ENCODE measurements at places on chromosomes 12 and 14.

- H3K27me3 ChIP-seq: no peaks in the 10 kb centered on the region
- no peak for DNase-seq
- no peak overlapping the region for H3K4me3 ChIP-seq
- no peaks in the 10 kb centered on the region for H3K4me1 ChIP-seq
- no peaks in the 10 kb centered on the region for H3K36me3 ChIP-seq
Measured at GRCh38 chr12:132327336-132328171, 1.8 kb downstream of the GALNT9 start.

- no peaks in the 10 kb centered on the region for H3K4me1 ChIP-seq
- H3K27ac ChIP-seq: no peak overlapping the region
- no peaks in the 10 kb centered on the region for H3K27me3 ChIP-seq
- no peaks in the 10 kb centered on the region for H3K36me3 ChIP-seq
Measured at GRCh38 chr12:21129906-21130305, 1.1 kb upstream of the SLCO1B1 start.

GRCh38 chr14:102015045-102015685 lies 50.8 kb downstream of the DYNC1H1 start:
- DNase-seq: no peak
- no peak overlapping the region for H3K27ac ChIP-seq
- H3K4me3 ChIP-seq: no peak overlapping the region
- H3K27me3 ChIP-seq: no peaks in the 10 kb centered on the region
- no peaks in the 10 kb centered on the region for H3K4me1 ChIP-seq

GRCh38 chr12:94245631-94246383 lies 97.4 kb downstream of the PLXNC1 start:
- no peak for DNase-seq
- H3K4me1 ChIP-seq: no peaks in the 10 kb centered on the region
- H3K4me3 ChIP-seq: no peak overlapping the region
- no peaks in the 10 kb centered on the region for H3K27me3 ChIP-seq
- no peaks in the 10 kb centered on the region for H3K36me3 ChIP-seq

- no peak overlapping the region for H3K27ac ChIP-seq
- H3K27me3 ChIP-seq: no peaks in the 10 kb centered on the region
- H3K4me1 ChIP-seq: peaks cover 5% of the 10 kb centered on the region
- DNase-seq: peak; percentile 28
Measured at GRCh38 chr14:77212943-77213678, 31.5 kb downstream of the TMEM63C start.

Measured in HCT116 (cell line).